ENCODE measurements at places on chromosomes 7 and 10. TPM values are rescaled to one million over a fixed set of nuclear protein-coding genes. Genes with fewer than 3 reads are reported as not detected.

GRCh38 chr10:75527542-75527941 lies 96.1 kb downstream of the LRMDA start:
- no peak for DNase-seq

DNA sequence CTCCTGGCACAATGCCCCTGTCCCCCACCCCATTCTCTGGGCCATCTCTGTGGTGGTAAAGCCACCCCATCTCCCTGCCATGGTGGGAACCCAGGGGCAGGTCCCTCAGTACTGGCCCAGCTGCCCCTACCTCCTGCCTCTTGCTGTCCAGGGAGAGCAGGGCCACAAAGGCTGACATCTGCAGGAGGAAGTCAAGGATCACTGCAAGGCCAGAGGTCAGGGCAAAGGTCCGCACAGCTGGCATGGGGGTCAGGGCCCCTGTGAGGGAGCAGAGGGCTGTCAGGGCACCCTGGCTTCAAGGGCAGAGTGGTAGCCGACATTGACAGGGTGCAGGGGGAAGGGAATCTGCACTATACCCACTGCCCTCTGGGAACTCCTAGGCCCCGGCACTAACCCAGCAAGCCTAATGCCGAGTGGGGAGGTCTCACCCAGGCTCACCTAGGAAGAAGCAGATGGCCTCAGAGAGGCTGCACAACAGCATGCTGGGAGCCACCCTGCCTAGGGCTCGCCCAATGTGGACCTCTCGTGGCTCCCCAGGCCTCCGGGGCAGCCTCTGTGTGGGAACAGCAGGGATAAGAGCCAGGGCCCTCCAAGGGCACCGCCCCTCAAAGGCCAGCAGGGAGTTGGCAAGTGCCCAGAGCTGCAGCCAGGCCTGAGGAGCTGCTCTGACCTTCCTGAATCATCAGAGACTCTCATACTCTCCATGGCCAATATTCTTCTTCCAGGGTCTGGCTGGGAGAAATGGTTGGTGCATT lies 7.7 kb downstream of the NPC1L1 start:
- no peak for DNase-seq

DNA sequence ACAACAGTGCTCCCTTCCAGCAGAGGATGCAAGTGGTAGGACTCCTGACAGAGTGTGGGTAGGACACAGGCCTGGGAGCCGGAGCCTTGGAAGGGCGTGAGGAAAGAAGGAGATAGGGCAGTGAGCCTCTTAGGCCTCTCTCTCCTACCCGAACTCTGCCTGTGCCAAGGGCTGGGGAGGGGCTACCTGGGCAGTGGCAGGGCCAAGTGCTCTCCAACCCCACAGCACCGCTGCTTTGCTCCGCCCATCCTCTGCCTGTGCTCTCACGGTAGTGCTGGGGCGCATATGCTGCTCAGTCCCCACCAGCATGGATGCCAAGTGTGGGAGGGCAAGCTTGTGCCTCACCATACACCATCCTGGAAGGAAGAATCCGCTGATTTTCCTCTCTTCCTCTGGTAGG lies 7.5 kb downstream of the FAM131B start:
- DNase-seq: no peak

DNA sequence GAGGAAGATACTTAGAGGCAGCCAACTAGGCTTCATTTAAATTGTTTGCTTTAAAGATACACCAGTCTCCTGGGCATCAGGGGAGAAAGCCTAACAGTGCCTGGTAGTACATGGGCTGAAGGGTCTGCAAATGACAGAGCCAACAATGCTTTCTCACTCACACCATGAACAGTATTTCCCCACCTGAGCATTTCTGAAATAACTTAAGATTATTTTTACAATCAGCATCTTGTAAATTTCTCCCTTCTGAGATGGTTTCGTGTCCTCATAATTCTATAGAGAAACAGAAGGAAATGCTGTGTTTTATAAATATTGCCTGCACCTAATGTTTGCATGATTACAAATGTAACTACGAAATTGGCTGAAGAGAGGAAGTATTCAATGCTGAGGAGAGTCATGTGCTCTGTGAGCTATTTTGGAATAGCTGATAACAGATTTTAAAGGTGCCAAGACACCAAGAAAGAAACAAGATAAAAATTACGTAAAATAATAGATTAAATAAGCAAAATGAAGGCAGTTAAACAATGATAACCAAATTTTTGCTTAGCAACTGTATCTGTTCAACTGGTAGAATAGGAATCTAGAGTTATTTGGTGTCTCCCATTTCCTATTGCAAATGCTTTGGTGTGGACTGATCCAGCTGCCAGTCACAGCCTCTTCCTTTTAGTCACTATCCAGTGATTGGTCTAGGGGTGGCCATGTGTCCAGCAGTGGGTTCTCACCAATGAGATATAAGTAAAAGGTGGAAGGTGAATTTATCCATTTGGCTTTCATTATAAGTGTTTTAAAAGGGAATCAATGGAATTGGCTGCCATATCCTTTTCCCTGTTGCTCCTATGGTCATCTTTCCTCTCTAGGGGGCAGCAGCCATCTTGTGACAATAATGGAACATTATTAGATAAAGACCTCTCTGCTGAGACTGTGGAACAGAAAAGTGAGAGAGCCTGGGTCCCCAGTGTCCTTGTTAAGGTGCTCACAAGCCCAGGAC lies 167.9 kb upstream of the SLC26A5 start:
- DNase-seq: no peak

DNA sequence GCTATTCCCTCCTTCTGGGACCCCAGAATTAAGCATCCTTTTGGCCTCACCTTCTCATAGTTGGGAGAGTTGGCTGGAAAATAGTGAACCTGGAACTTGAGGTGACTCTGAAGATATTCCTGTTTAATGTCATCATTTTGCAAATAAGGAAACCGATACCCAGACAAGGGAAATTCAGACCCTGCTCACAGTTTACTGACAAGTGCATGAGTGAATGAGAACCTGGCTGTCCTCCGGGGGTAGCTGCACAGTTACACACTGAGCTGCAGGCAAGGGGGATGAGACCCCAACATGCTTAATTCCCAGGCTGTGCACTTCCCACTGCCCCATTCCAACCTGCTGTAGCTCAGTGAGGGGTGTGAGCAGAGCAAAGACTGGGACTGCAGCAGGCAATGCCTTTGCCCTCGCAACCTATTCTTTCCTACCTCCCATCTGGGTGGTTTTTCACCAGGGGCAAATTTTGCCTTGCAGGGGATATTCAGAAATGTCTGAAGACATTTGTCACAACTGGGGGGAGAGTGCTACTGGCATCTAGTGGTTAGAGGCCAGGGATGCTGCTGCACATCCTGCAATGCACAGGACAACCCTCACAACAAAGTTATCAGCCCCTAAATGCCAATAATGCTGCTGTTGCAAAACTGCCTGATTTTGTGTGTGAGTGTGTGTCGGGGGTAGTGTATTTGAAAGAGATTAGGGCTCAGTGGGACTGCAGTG lies 136.2 kb downstream of the SORCS3 start:
- DNase-seq: no peak

DNA sequence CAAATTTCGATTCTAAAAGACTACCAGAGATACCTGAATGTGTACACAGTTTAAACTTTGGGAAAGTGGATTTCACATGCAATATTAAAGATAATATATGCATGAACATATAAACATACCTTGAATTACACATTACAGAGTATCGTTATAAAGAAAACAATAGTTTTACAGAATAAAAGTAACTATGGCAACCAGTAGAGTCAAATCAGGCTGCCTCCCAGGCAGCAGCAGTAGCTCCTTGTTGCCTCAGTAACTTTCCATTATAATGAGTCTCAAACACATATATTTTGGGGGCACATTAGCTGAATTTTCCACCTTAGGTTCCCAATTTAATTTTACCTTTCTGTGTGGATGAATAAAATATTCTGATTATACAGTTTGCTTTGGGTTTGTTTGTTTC lies 164.4 kb upstream of the FEZF1 start:
- no peak for DNase-seq

- DNase-seq: no peak
These were observed 50.3 kb downstream of the SEMA3C start for GRCh38 chr7:80868566-80868965.

- no peak for DNase-seq
These were observed 66.1 kb upstream of the PIP4K2A start for GRCh38 chr10:22780474-22780885.

Gene PPP1R17
- not detected for total RNA-seq

Gene ERVW-1
- not detected for total RNA-seq

Gene RBP3
- total RNA-seq: not detected

Gene IL6
- 0.52 TPM for total RNA-seq

All from mucosa of gallbladder (tissue), 1 donor.